ENCODE measurements at places on chromosomes 7 and 10.
A peak's percentile ranks its signal among the peaks of the same experiment; 100 is the strongest.

DNA sequence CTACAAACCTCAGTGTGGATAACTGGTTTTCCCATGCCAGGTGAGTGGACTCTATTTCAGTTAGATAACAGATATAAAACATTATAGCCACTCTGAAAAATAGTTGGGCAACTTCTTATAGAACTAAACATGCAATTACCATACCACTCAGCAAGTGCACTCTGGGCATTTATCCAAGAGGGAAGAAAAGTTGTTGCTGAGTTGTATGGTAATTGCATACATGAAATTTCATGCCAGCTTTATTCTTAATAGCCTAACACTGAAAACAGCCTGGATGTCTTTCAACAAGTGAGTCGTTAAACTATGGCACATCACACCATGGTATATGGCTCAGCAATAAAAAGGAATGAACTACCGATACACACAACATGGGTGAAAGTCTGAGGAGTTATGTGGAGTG lies 10.6 kb upstream of the UPP1 start:
- no peak for DNase-seq

GRCh38 chr10:69867699-69868558 lies 66.2 kb downstream of the COL13A1 start:
- no peak for DNase-seq

GRCh38 chr7:112414855-112415490 lies 35.3 kb upstream of the IFRD1 start:
- no peak for DNase-seq

DNA sequence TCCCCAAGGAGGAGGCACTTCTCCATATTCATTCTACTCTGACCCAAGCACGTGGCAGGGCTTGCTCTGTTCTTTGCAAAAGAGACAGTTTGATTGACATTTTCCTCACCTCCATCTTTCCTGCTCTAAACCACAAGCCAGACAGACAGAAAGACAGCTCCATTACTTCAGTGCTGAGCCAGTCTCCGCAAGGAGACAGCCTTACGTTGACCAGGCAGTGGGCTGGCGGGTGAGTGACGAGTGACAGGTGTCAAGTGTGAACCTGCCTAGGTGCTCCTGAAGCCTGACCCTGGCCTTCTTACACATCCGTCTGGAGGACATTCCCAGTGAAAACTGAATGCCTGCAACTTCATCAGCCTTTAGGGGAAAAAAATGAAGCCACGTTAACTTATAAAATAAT lies 314.6 kb downstream of the TNS3 start:
- DNase-seq: no peak

DNA sequence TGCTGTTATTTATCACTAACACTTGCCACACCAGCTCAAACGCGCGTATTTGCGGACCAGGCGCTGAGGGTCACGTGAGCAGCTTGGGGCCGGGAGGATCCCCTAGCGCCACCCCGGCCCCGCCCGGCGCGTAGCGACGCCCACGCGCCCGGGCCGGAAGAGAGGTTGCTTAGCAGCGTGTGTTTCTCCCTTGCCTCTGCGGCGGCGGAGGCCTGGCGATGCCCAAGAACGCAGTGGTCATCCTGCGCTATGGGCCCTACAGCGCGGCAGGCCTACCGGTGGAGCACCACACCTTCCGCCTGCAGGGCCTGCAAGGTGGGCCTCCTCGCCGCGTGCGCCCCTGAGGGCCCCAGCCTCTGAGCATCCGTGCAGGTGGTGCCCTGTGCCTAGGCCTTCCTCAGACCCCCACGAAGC lies at the start of gene C10orf53:
TSS of gene C10orf53 (plus strand) at position 172 of the 414 bp plus-strand sequence. CDS start at position 219, 47 bp downstream.
- peak; percentile 18 for DNase-seq

DNA sequence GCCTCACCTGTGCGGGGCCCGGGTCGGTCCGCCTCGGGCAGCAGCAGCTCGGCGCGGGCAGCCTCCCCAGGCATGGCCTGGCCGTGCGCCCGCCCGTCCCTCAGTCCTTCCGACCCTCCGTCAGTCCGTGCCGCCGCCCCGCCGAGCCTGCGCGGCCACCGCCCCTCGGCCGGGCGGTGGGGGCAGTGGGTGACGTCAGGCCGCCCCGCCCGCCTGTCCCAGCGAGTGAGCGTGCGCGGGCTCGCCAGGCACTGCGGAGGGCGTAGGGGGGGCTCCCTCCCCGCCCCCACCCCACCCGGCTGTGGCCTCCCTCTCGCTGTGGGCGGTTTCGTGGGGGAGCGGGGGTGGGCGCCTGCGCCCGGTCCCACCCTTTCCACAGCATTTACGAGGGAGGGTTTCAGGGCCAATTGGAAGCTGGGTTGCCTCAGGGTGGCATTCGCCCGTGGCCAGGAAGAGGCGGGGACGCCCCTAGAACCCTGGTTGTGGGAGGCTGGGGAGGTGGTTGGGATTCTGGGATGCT lies at the start of gene NACAD:
TSS of gene NACAD (minus strand) at position 149 of the 520 bp plus-strand sequence. CDS start at position 74, 75 bp downstream.
- no peak for DNase-seq
